Coronary artery (tissue), 2 donors: ENCODE measurements at places on chromosomes 4 and X.
A peak's percentile ranks its signal among the peaks of the same experiment; 100 is the strongest.

DNA sequence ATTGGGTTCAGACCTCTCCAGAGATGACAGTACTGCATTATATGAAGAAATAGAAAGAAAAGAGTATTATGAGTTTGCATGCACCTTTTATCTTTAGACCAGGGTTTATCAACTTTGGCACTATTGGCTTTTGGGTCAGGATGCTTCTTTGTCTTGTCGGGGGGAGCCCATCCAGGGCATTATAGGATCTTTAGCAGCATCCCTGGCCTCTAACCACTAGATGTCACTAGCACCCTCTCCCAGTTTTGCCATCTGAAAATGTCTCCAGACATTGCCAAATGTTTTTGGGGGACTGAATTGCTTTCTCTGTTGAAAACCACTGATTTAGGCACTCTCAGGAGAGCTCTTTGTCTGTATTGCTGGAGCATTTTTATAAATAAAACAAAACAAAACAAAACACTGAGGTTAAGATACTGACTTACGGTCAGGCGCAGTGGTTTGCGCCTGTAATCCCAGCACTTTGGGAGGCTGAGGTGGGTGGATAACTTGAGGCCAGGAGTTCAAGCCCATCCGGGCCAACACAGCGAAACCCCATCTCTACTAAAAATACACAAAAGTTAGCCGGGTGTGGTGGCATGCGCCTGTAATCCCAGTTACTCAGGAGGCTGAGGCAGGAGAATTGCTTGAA, 23.6 kb downstream of the CA5B start:
- DNase-seq, result no peak

GRCh38 chr4:183729069-183729406, 69.9 kb downstream of the TRAPPC11 start:
- no peak for DNase-seq

- DNase-seq, result peak; percentile 52
Observed at GRCh38 chr4:7394681-7395451, 39.9 kb downstream of the PSAPL1 start.

GRCh38 chrX:48972220-48973164, 848 bp upstream of the KCND1 start:
- DNase-seq, result no peak

DNA sequence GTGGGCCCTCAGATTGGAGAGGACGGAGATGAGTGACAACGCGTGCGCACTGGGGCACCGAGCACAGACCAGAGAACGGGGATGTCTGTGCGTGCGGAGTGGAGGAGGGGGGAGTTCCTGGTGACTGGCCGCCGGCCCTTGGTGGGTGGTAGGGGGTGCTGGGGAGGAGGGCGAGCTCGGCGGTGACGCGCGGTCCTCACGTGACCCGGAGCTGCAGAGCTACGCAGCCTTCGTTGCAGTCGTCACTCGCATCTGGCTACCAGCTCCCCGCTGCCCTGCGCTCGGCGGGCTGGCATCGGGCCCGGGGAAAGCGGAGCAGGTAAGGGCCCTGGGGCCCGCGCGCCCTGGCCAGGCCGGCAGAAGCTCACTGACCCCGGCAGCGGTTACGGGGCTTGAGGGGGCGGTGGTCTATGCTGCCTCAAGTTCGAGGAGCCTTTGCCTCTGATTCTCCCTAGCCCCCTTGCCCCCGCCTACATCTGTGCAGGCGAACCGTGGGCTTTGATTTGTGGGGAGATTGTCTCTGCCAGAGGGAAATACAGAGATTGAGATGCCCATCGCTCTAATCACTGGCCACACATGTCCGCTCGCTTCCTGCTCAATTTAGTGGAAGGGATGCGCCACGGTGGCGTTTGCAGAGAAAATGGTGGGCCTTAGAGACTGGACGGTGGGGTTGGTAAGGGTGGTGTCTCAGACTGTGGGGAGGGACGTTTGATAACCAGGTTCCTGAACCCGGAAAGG, at the start of gene ARMCX4:
Gene ARMCX4, plus strand, starts transcription at position 245 of the 738 bp plus-strand sequence. CDS start 3,134 bp downstream, outside the sequence.
- no peak for DNase-seq

- peak; percentile 36 for DNase-seq
Observed at GRCh38 chr4:26003056-26003455, 89.0 kb downstream of the SMIM20 start.

- DNase-seq, result no peak
Observed at GRCh38 chr4:170662250-170662649, 572.5 kb upstream of the AADAT start.

DNA sequence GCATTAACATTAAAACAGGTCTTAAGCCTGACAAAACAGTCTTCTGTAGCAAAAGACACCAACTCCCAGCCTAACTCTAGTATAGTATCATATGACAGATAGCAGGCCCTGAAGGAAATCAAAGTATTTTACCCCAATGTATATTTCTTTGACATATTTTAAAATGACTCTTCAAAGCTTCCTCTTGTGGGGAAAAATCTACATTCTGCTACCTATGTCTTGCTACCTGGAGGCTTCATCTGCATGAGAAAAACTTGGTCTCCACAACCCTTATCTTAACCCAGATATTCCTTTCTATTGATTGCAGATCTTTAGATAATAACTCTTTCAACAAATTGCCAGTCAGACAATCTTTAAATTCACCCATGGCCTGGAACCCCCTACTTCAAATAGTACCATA, 1620.4 kb downstream of the PCDH7 start:
- DNase-seq, result no peak

GRCh38 chr4:159221280-159221679, 118.4 kb downstream of the RAPGEF2 start:
- DNase-seq, result no peak

DNA sequence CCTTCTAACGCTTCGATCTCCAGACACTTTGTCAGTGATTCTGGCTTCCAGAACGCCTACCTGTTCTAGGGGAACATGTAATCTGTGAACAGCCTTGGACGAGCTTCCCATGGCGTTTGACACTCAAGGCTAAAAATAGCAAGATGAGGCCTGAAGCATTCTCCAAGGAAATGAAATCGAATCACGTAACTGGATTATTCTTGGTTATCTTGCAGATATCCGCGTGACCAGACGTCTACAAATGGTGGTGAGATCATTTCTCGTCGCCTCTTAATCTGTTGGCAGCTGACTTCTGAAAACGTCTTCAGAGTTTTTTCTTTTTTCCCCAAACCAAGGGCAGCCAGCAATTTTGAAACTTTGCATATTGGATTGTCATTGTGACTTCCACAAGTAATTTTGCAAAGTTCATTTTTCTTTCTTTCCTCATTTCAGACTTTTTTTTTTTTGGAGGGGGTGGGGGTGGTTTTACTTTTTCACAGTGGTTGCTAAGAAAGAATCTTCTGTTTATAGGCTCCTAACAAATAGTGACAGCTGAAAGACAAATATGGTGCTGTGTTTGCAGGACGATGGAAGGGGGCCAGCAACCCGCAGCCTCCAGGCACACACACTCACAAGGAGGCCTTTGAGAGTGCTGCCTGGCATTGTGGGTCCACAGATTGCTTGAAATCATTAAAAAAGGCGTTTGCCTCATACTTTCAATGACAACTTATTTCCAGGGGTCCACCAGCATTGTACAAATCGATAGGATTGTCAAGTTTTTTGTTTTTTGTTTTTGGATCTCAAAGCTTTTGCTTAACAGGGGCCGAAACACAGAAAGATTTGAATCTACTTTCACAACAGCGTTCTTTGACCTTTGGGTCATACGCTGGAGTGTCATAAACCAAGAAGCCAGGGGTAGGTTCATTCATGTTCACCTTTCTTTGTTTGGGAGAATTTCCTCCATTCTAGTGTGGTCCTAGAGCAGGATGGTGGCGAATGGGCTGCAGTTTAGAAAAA, 32.4 kb upstream of the PDLIM3 start:
- peak; percentile 85 for DNase-seq

DNA sequence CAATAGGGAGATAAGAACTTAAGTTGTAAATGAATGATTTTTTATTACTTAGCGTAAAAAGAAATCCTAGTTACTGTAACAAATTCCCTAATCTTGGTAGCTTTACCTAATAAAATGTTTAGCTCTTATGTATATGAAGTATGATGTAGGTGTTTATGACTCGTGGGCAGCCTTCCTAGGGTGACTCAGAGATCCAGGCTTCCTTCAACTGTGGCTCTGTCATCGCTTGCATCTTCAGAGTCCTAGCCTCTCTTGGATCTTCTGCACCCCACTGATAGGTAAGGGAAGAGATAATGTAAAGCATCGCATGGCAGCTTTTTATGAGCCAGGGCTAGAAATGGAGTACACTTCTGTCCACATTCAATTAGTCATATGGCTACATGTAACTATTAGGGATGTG, 165.6 kb upstream of the GLRA2 start:
- DNase-seq, result no peak

- no peak for DNase-seq
Observed at GRCh38 chr4:183200453-183200852, 101.4 kb downstream of the WWC2 start.

- DNase-seq, result no peak
Observed at GRCh38 chr4:156101571-156101970, 147.9 kb upstream of the CTSO start.

DNA sequence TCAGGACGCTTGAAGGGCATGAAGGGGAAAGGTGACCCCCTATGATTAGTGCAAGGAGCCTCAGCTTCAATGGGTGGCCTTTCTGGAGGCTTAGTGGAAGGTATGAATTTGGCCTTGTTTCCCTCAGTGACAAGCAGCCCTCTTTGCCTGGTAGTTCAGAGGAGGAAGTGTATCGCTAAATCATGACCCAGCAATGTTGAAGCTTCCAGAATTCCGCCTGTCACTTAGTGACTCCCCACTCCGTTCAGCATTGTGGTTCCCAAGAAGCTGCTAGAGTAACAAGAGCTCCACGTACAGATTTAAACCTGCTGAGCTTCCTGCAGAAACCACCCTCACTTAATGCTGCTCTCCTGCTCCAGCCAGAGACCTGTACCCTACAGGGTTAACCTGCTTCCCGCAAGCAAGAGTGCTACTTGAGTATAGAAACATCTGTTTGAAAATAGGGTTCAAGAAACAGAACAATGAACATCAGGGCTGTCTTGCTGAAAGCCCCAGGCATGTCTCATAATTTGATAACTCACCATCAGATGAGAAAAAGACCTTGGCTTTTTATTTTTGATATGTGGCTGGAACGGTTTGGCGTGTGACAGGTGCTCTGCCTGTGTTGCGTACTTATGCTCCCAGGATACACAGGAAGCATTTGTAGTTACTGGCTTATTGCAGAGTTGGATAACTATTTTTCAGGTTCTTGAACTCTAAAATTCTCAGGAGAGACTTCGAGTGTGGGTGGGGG, 105.2 kb downstream of the UCHL1 start:
- no peak for DNase-seq

DNA sequence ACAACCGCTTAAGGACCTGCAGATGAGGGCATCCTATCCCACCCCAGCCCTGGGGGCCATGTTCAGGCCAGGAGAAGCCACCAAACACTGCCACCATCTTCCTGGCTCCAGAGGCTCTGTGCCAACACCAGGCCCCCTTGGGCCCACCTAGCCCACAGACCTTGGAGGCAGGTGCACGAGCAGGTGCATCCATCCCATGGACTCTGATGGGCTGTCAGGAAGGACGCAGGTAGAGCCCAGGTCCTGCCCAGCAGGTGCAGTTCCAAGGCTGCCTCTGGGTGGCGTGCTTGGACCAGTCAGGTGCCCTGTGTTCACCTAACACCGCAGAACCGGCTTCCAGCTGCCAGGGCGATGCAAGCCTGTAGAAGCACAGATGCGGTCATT, 22.8 kb upstream of the PDE6B start:
- no peak for DNase-seq

DNA sequence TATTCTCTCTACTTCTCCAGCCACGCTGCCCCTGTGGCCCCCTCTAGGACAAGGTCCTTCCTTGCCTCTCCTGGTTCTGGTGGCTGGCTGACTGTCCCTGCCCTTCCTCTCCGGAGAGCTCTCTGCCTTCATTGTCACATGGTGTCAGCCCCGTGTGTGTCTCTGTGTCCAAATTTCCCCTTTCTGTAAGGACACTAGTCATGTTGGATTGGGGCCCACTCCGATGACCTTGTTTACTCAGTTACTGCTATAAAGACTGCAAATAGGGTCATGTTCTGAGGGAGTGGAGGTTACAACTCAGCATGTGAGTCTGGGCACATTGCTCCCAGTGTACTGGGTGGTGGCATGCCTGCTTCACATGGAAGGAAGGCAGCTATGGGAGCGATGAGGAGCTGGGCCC, 129.5 kb upstream of the PSAPL1 start:
- DNase-seq, result no peak

DNA sequence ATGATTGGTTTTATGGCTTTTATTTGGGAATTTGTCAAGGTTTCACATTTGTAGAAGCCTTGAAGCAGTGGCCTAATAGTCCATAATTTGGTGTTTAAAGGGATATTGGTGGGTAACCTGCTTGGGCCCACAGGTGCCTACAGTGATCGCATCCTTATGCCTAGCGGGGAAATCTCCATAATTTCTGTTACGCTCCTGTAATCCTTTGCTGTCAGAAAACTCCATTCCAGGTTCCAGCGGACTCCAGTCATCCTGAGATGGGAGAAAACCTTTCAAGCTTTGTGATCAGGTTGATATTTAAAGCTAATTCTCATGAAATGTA, 257.0 kb upstream of the JADE1 start:
- no peak for DNase-seq

DNA sequence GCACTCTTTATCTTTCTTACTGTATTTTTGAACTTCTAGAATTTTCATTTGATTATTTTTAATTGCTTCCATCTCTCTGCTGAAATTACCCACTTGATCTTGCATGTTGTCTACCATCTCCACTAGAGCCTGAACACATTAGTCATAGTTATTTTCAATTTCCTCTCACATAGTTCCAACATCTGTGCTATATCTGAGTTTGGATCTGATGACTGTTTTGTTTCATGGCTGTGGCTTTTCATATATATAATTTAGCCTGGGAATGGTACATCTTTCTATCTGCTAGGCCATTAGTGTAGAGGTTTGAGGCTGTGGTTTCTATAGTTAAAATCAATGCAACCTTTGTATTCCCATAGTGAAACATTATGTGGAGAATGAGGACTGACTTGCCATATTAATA, 33.2 kb downstream of the NPY2R start:
- DNase-seq, result no peak

GRCh38 chr4:77044461-77045150, 31.2 kb downstream of the CCNI start:
- DNase-seq, result no peak

DNA sequence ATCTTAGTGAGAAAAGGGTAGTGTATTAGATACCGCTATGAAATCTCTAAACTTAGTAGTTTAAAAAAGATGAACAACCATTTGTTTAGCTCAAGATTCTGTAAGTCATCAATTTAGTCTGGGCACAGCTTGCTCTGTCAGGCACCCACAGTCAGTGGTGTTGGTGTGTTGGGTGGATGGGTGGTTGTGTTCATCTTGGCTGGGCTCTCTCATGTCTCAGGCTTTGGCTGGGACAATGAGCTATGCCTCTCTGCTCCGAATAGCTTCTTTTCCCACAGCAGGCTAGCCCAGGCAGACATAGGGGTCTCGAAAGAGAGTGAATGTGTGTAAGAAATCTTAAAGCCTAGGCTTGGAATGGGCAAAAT, 127.0 kb upstream of the GATB start:
- DNase-seq, result no peak

GRCh38 chr4:8876982-8877779, 5.5 kb upstream of the HMX1 start:
- DNase-seq, result no peak

DNA sequence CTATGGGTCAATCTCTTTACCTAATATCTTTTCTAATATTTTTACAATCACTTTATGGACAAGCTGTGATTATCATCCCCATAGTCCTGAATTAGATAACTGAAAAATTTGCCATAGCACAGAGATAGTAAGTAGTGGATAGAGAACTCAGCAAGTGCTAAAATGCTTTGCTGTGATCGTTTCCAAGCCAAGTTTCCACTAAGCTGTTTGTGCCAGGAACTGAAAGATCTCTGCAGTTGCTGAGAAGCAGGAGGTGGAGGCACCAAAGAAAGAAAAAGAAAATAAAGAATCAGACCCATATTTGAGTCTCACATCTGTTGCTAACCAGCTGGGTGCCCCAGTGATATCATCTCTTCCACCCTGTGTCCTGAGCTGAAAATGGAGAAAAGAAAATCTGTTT, 605.6 kb upstream of the BOD1L1 start:
- DNase-seq, result no peak
